ENCODE measurements at places on chromosomes 1 and 21. TPM values are rescaled to one million over a fixed set of nuclear protein-coding genes. Genes with fewer than 3 reads are reported as not detected.

The REG4 gene
- total RNA-seq, result 0.47 TPM

The FAM72A gene
- total RNA-seq, result 42.2 TPM

- peak; percentile 36 for DNase-seq
Observed at GRCh38 chr1:186244825-186245224, 130.2 kb downstream of the TPR start.

DNA sequence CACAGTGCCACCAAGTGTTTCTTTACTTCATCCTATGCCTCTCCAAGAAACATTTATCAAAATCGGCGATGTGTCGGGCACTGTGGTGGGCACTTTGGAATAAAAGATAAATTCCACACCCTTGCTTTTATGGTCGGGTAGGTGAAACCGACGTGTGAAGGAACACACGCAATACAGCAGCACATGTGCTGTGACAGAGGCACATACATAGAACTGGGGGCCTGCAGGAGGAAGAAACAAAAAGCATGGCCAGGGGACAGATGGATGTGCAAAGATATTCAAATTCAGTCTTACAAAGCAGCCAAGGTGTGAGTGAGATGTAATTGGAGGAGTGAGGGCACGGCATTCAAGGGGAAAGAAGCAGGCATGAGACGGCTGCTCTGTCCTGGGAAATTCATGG, 282.0 kb downstream of the PBX1 start:
- no peak for DNase-seq

- peak; percentile 18 for DNase-seq
Observed at GRCh38 chr21:38984982-38985567, 179.3 kb downstream of the ETS2 start.

The MAP3K7CL gene
- total RNA-seq, result 5.6 TPM

DNA sequence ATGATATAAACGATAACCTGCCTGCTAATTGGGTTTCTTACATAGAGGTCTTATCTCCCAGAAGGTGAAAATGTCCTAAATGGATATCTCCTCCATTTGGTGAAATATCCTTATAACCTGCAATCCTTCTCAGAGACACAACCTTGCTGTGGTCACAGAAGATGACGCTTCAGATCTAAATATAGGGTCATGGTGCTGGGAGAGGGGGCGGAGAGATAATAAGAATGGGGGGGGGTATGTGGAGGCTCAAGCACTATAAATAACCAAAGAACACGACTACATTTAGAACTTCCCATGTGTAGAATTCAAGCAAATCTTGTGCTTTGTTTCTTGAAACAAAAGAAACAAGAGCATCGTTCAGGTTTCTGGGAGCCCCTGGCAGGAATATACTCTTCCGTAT, 260.6 kb upstream of the ESRRG start:
- no peak for DNase-seq

The THEM5 gene
- total RNA-seq, result not detected

The ZFYVE9 gene
- total RNA-seq, result 4.7 TPM

DNA sequence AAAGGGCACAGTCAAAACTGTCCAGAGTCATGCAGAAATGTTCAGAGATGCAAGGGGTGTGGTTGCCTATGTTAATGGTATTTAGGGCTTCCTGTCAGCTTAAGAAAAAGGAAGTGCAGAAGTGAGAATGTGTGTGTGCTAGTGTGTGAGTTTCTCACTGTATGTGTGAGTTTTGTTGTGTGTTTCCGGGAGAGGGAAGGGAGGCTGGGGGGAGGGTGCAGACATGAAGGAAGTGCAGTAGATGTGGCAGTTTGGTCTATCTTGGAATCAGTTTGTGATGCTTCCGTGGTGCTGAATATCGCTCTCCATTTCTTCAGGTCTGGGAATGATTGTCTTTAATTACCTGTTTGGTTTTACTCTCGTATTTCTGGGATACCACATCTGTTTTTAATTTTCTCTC, 16.5 kb upstream of the ATP6V1G3 start:
- peak; percentile 71 for DNase-seq

- DNase-seq, result no peak
Observed at GRCh38 chr1:26740952-26741351, 45.1 kb downstream of the ARID1A start.

DNA sequence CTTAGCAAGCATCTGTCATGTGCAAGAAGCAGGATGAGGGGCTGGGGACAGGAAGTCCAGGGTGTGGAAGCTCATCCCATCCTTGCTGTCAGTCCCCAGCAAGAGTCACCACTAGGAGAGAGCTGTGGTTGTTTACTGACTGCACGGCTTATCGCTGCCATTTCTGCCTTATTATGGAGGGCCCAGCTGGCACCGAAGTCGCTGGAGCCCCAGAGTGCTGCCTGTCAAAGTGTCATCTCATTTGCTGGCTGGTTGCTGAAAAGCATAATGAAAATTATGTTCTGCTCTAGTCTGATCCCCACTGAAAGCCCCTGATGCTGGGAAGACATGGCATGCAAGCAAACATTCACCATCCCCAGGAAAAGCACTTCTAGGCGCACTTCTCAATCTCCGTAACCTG, 642.7 kb downstream of the NPHP4 start:
- no peak for DNase-seq

The GJA5 gene
- total RNA-seq, result not detected

The RUNX3 gene
- 156 TPM for total RNA-seq

The ALX3 gene
- not detected for total RNA-seq

DNA sequence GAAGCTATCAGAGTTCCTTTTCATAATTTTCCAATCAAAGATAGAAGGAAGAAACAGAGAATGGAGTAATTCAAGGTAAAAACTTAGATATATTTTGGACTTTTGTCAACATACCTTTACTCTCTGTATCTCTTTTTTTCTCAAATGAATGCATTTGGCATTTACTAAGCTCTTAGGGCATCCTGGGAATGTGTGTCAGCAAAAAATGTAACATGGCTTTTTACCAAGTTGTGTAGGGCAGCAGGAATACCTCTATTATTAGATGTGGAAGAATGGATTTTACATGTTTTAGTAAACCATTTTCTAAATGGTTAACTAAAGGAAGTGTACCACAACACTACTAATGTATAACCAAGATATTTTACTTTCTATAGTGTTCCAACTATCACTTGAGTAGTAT, 4.2 kb upstream of the COL11A1 start:
- DNase-seq, result no peak

GRCh38 chr21:45634511-45635183, 8.9 kb upstream of the PCBP3 start:
- DNase-seq, result no peak

The WDR3 gene
- total RNA-seq, result 45.0 TPM

DNA sequence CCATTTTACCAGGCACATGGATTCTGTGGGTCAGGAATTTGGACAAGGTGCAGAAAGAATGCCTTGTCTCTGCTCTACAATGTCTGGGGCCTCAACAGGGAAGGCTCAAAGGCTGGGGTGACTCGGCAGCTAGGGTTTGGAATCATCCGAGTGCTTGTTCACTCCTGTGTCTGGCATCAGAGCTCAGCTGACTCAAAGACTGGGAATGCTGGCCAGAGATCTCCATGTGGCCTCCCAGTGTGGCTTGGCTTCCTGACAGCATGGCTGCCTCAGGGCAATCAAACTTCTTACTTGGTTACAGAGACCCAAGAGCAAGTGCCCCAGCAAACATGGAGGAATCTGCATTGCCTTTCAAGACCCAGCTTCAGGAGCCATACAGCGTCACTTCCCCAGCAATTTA, 110.5 kb downstream of the TOMM20 start:
- no peak for DNase-seq

- no peak for DNase-seq
Observed at GRCh38 chr1:90405726-90406125, 311.4 kb downstream of the BARHL2 start.

The LCE1A gene
- total RNA-seq, result not detected

DNA sequence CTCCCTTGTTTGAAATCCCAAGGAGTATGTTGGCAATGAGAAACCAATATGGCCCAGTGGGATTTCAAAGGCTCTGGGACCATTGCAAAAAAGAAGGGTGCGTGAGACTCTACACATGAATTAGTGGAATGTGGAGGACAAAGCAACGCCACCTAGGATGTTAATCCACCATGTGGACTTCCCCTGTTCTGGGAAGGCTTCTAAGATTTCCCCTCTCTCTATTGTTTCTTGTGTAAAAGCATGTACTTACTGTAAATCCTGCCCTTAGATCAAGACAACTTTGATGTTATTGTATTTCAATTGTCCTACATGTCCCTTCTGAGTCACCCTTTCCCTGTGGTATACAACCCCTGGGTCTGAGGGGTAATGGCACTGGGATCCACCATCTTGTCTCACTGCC, 4.7 kb upstream of the ACADM start:
- DNase-seq, result no peak

DNA sequence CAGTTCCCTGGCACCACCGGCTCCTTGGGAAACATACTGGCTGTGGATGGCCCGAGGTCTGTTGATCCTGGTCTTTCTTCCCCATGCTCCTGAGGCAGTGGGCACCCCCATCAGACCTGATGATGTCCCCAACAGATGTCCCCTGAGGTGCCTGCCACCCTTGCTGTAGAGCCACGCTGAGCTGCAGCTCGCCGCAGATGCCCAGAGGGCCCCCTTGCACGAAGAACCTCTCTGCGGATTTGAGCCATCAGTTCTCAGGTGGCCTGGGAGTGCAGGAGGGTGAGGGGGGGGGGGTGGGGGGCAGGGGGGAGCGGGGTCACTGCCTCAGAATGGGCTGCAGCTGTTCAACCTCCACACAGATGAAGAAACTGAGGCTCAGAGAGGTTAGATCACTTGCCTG, 60.9 kb downstream of the GLIS1 start:
- DNase-seq, result no peak

DNA sequence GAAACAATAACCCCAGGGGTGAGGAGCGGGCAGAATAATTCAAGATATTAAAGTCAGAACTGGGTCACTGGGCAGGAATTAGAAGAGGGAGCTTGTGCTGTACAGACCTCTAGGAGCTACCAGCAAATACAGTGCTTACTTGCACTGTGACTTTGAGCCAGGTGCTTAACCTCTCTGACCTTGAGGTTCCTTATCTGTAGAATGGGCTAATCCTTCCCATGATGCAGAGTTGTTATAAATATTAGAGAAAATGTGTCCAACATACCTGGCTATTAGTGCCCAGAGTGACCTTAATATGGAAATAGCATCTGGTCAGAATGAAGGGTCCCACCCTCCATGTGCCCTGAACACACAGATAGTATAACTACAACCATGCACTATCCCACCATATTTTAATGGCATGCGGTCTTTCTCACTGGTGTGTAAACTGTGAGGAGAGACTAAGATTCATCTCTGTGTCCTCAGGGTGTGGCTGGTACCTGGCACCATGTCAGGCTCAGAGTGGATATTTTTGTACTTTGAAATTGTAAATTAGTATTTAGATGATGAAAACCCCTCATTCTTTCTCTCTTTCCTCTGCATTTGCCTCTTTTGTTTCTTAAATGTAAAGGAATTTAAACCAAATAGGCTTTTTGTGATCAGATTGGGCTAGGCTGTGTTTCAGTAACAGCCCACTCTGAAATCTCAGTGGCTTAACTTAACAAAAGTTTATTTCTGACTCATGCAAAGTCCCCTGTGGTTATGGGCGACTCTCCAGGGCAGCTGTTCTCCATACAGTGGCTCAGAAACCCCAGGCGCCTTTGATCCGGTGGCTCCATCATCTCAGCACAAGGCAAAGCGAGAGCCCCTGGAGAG, 60.0 kb upstream of the ROR1 start:
- no peak for DNase-seq

DNA sequence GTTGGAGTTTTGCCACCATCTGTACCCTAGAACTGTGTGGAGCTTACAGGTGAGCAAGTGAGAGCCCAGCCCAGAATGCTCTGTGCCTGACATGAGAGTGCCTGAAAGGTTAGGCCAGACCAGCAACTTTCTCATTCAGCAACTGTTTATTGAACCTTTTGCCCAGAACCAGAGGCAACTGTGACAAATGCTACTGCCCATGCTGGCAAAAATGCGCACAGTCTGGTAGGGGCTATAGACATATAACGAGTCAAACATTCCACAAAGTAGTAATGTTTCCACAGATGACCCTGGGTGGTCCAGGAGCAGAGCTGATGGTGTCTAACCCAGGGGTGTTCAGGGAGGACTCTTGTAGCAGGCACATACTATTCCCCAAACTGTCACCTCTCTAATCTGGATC, 56.0 kb upstream of the GCLM start:
- no peak for DNase-seq

GRCh38 chr1:145927916-145928643, 796 bp upstream of the RBM8A start:
- peak; percentile 31 for DNase-seq

The C1QB gene
- total RNA-seq, result not detected

DNA sequence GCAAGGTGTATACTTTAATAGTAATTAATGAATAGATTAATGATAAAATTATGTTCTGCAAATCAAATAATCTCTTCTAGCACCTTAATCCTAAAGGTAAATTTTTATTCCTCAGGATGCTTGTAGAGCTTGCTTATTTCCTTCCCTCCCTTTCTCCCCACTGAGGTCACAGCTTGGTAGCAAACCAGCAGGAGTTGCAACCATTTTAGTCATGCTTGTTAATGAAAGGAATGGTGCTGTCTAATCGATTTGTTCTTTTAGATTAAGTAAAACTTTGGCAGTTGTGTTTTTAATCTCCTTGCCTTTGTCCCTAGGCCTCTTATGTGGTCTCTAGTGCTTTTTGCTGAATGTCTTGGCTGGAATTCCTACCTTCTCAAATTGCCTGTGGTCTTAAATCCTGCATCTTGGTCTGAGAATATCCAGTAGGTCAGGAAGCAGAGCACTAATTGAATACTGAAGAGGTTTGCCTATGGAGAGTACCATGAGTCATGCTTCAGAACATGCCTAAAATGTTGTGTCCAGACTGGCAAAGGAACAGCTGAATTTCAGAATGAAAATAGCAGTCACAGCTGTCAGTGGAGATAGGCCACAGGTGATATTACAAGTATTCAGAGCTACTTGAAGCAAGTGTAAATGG, 36.3 kb upstream of the RWDD3 start:
- no peak for DNase-seq

- DNase-seq, result no peak
Observed at GRCh38 chr1:21110163-21110562, 66.5 kb downstream of the EIF4G3 start.

DNA sequence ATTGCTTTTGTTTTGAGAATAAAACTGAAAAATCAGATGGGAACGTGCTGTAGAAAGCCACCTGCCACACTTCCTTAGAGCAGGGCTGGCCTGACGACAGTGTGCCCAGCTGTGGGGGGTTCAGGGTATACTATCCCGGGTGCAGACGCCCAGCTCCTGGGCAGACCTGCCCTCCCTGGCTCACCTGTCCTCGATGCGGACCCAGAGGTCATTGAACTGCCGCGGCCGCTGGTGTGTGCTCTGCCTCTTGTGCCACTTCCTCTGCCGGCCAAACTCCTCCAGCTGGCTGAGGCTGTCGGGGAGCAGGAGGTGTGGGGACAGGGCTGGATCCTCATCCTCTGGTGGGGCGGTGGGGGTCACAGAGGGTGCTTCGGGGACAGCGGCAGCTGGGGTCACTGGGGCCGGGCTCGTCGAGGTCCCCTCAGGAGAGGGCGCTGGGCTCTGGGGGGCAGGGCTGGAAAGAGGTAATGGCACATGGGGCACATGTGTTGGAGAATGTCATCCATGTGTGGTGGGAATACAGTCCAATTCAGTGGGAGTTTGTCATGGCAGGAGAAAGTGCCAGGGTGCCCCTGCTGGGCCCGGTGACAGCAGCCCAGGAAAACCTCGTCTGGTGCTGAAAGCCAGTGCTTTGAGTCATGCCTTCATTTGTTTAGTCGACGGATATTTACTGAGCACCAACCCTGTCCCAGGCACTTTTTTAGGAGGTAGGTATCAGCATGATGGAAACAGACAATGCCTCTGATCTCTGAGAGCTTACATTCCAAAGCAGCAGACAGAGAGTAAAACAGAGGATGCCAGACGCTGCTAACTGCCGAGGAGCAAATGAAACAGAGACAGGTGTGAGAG, 222.0 kb downstream of the TRABD2B start:
- no peak for DNase-seq
